ENCODE measurements at places on chromosomes 5 and 9. TPM values are rescaled to one million over a fixed set of nuclear protein-coding genes. Genes with fewer than 3 reads are reported as not detected.

DNA sequence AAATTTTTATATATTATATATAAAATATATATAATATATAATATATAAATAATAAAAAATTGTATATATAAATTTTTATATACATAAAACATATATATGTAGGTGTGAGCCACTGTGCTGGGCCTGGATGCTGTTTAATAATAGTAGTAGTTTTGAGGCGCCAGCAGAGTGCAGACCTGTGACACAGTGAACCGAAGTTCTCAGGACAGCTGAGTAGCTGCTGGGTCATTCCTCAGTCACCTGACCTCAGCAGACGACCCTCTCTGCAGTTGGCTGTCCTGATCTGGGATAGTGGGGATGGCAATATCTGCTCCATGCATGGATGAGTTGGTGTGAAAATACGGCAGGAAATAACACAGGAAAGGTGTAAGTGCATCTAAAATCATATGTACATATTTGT, 3.3 kb upstream of the SNX18 start:
- no peak overlapping the region for H3K27ac ChIP-seq
- H3K27me3 ChIP-seq: no peaks in the 10 kb centered on the region
- no peak for DNase-seq
- H3K4me1 ChIP-seq: no peaks in the 10 kb centered on the region
- H3K4me3 ChIP-seq: no peak overlapping the region

DNA sequence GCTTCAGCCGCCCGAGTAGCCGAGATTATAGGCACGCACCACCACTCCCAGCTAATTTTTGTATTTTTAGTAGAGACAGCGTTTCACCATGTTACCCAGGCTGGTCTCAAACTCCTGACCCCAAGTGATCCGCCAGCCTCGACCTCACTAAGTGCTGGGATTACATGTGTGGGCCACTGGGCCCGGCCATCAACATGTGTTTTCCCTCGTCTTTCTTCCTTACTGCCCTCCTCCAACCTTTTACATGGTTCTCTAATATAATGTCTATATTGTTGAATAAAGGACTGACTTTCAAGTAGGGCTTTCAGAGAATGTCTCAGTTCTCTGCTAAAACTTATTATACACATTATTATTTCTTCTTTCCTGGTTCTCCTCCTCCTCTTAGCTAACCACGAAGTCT, 21.3 kb upstream of the PCAT7 start:
- H3K4me3 ChIP-seq: no peak overlapping the region
- no peak overlapping the region for H3K27ac ChIP-seq
- no peak for DNase-seq
- no peaks in the 10 kb centered on the region for H3K4me1 ChIP-seq
- H3K36me3 ChIP-seq: no peaks in the 10 kb centered on the region

DNA sequence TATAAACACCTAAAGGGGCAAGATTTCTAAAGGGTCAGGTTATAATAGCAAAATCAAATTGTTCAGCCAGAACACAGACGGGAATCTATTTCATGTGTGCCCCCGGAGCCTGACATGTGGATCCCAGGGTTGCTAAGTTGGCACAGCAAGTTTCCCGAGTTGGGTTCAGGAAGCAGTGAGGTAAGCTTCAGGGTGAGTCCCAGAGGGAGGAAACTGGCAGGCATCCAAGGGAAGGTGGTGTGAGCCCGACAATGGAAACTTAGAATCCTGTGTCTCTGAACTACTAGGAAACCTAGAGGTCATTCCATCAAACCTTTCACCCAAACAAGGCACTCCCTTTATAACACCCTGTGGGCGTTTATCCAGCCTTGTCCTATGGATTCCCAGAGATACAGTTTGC, 98.4 kb downstream of the ADRB2 start:
- no peak overlapping the region for H3K27ac ChIP-seq
- no peaks in the 10 kb centered on the region for H3K36me3 ChIP-seq
- DNase-seq: no peak
- H3K4me1 ChIP-seq: no peaks in the 10 kb centered on the region

GRCh38 chr9:5557606-5558587, 47.6 kb downstream of the PDCD1LG2 start:
- H3K27me3 ChIP-seq: no peaks in the 10 kb centered on the region
- DNase-seq: no peak
- H3K36me3 ChIP-seq: peaks cover 9% of the 10 kb centered on the region
- H3K4me3 ChIP-seq: no peak overlapping the region
- peak overlapping the region; percentile 66 for H3K27ac ChIP-seq

- no peaks in the 10 kb centered on the region for H3K36me3 ChIP-seq
- no peaks in the 10 kb centered on the region for H3K4me1 ChIP-seq
- no peak overlapping the region for H3K4me3 ChIP-seq
- no peak overlapping the region for H3K27ac ChIP-seq
- DNase-seq: no peak
Observed at GRCh38 chr5:103804711-103805110, 242.1 kb upstream of the NUDT12 start.

DNA sequence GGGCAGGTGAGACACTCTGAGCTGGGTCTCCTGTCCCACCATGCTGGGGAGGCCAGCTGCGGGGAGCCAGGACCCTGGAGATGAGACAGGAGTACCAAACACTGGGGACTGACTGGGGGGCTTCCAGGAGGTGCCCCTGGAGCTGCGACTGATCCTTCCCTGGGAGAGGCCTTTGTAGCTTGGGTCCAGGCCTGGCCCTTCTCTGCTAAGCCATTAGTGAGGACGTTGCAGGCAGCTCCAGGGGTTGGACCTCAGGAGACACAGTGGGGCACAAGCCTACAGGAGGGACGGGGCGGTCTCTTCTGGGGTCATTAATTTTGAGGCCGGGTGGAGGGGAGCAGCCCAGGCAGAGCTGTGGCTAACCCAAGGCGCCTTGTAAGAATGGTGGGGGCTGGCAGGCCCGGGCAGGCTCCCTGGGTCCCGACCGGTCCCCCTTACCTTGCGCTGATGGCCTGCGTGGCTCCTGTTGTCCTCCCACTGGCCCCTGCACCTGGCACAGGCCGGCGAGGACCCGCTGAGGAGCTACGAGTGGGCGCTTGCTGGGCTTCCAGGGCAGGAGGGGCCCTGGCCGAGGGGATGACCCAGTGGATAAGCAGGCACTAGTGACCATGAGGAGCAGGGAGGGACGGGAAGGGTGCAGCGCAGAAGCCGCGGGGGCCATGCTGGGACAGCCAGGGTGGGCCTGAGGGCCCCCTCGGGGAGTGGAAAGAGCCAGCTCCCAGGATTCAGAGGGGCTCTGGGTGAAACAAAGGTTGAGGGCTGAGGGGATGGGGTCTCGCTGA, 5.1 kb downstream of the MRPS2 start:
- no peak overlapping the region for H3K4me3 ChIP-seq
- H3K36me3 ChIP-seq: peaks cover 10% of the 10 kb centered on the region
- no peak overlapping the region for H3K27ac ChIP-seq
- H3K4me1 ChIP-seq: peaks cover 6% of the 10 kb centered on the region
- no peaks in the 10 kb centered on the region for H3K27me3 ChIP-seq

DNA sequence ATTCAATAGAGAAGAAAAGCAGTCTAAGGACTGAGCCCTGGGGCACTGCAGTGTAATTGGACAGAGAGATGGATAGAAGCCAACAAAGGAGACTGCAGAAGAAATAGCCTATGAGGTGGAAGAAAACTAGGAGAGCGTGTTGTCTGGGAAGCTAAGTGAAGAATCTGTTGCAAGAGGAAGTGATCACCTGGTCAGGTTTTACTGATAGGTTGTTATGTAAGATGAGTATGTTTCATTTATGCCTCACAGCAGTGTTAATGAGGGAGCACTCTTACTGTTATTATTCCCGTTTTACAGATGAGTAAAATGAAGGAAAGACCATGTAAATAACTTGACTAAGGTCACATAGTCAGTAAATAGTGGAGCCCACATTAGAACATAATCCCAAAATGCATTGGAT, 80.0 kb upstream of the GRHPR start:
- H3K4me1 ChIP-seq: peaks cover 36% of the 10 kb centered on the region
- peak overlapping the region; percentile 7 for H3K27ac ChIP-seq
- peaks cover 1% of the 10 kb centered on the region for H3K36me3 ChIP-seq
- H3K4me3 ChIP-seq: no peak overlapping the region

DNA sequence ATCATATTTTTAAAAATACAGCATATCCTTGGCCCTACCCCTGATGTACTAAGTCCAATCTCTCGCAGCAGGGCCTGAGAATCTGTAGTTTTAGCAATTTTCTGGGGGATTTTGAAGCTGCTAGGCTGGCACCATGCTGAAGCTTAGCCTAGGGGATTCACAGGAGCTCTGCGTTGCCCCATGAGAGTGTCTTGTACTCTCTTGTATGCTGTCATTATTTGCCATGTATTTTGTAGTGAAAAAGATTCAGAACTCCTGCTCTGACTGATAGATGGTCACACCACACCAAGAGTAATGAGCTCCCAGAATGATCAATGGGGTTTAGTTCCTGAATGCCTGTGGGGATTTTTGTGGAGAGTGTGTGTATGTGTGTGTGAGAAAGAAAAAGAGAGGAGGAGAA, 20.7 kb upstream of the TRMT10B start:
- no peak for DNase-seq
- no peaks in the 10 kb centered on the region for H3K4me1 ChIP-seq
- H3K4me3 ChIP-seq: no peak overlapping the region
- no peaks in the 10 kb centered on the region for H3K27me3 ChIP-seq
- H3K27ac ChIP-seq: no peak overlapping the region

DNA sequence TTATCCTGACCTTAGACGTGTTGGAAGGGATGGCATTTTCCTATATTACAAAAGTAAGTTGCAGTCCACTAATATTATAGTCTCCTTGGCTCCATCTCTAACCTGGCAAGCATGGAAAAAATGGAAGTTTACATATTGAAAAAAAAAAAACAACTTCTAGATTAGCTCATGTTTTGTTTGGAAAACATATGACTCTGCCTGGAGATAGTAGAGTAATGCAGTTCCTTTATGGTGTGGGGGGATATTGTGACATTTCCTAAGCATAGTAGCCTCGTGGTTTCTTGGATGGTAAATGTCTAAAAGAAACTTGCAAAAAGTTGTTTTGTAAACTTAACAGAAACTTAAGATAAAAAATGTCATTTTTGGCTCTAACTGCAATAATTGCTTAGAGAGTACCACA, 244.4 kb upstream of the FBXL7 start:
- DNase-seq: no peak
- H3K27me3 ChIP-seq: no peaks in the 10 kb centered on the region
- no peak overlapping the region for H3K27ac ChIP-seq
- H3K4me1 ChIP-seq: no peaks in the 10 kb centered on the region

GRCh38 chr5:2433086-2433485, 318.4 kb downstream of the IRX2 start:
- H3K4me1 ChIP-seq: no peaks in the 10 kb centered on the region
- H3K27ac ChIP-seq: no peak overlapping the region
- no peak overlapping the region for H3K4me3 ChIP-seq

DNA sequence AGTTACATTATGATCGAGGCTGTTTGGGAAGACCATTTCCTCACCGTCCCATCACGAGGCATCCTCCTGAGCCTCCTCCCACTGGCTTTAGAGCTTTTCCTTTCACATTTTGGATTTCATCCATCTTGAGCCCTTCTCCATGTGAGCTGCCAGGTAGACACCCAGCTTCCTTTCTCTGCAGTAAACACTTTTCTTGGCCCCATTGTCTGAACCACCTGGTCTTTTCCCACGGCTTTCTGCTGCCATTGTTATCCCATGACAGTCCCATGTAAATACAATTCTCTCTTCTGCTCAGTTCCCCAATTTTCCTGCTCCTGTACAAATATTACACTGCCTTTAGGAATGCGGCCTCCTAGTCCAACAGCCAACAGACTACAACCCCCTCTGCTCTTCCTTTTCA, 24.1 kb downstream of the UBE2QL1 start:
- H3K27ac ChIP-seq: no peak overlapping the region
- no peaks in the 10 kb centered on the region for H3K36me3 ChIP-seq
- no peak for DNase-seq
- no peak overlapping the region for H3K4me3 ChIP-seq

DNA sequence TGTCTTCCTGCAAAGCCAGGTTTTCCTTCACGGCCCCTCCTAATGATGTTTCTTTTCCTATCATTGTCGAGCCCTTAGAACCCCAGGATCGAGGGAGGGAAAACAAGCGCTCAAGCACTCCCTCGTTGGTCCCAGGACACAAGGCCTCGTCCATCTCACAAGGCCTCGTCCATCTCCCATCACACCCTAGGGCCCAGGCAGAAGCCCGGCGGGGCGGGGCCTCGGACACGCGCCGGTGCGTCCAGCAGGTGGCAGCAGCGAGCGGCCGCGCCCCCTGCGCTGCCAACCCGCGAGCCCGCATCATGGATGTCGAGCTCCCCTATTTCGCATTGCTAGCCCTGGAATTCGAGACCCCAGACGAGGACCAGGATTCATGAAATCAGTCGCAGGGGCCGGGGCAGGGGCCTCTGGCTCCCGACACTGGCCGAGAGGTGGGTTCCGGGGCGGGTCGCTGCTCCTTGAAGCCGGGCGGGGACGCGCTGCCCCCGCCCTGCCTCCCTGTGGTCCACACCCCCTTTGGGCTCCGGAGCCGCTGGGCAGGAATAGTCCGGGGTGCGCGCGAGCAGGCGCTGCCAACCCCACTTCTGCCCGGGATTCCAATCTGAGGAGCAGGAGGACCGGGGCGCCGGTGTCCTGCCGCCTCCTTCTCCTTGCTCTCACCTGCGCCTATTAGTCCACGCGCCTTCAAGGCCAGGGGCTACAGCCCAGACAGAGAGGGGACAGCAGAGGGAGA, at the start of gene ABLIM3:
ABLIM3 (plus strand) TSS at position 270 of the 733 bp plus-strand sequence. CDS start 603 bp downstream, outside the sequence.
- no peaks in the 10 kb centered on the region for H3K36me3 ChIP-seq
- peak within 1 kb of the TSS; percentile 57 for H3K4me3 ChIP-seq
- 0 out of 2 replicates have a peak, but pooled peaks cover 3% of the 10 kb centered on the region for H3K4me1 ChIP-seq
- H3K27ac ChIP-seq: no peak within 1 kb of the TSS

The CYFIP2 gene
- 135 TPM for polyA plus RNA-seq

The ZMAT2 gene
- 39.8 TPM for polyA plus RNA-seq

The BTNL8 gene
- not detected for polyA plus RNA-seq

Data from GM12878 (cell line).